ENCODE measurements at places on chromosomes 2 and 18.

DNA sequence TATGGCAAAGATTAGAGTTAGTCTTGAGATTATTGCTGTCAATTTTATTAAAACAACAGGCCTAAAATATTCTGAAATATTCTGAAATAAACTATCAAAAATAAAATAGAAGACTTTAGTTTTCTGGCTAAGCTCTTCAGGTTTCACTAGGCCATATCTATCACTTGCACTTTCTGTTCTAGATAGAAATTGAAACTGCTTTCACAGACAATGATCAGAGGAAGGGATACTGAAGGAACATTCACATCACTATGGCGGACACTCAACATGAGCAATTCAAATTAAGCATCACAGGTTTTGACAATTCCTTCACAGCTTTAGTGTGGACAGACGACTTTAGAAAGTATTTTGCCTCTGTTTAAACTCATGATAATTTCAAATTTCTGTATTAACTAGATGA is 586.4 kb upstream of the REG3G start:
- no peak for DNase-seq

GRCh38 chr2:215984661-215985060 is 28.7 kb downstream of the MREG start:
- DNase-seq = no peak

GRCh38 chr2:110910423-110910822 is 178.1 kb downstream of the ACOXL start:
- no peak for DNase-seq

GRCh38 chr2:181471226-181471625 is 14.0 kb downstream of the ITGA4 start:
- no peak for DNase-seq
